ENCODE measurements at places on chromosomes 3 and 15.

GRCh38 chr3:181913254-181913653, 201.5 kb downstream of the SOX2 start:
- DNase-seq = no peak

DNA sequence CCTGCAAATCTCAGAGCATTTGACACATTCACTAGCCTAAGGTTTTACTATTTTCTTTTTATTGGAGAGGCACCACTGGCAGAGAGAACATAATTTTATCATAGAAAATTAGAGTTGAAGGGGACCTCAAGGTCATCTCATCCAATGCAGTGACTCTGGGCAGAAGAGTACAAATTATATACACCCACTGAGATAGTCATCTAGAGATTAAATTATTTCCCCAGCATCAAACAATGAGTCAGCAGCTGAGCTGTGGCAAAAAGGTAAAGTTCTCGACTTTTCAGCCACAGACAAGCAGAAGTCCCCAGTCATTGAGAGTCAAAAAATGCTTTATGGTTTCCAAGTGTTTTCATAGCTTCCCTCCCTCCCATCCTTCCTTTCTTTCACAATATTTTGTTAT, 39.3 kb upstream of the SEMA6D start:
- DNase-seq = no peak

DNA sequence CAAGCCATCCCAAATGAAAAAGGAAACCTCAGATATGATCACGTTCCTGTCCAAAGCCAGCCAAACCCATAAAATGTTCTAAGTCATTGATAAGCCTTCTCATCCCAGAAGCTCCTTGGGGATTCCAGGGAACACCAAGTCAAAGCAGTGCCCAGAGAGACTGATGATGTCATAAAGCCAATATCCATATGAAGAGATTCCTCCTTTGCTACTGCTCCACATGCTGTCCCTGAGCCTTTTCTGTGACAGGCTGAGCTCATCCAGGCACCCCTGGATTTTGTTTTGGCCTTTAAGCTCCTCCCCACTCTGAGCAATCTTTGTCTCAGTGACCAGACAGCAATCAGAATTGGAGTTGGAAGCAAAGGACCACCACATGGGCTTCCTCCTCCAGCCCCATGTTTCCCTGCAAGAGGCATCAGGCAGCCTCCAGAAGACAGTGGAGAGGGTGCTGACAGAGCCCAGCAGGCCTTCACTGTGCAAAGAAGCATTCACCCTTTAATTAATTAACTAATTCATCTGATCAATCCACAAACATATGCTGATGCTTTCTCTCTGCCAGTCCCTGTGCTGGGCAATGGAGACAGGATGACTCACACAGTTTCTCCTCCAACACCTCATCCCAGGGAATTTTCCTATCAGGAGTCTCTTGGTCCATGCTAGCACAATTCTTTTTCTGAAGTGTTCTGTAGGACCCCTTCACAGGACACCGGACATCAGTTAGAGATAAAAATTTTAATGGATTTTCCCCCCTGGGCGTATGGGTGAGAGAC, 25.0 kb downstream of the MEX3B start:
- DNase-seq = no peak

- no peak for DNase-seq
Observed at GRCh38 chr3:134092208-134092701, 62.5 kb upstream of the SLCO2A1 start.

GRCh38 chr15:86634146-86634545, 554.5 kb downstream of the AGBL1 start:
- no peak for DNase-seq

All from right renal cortex interstitium (tissue), 3 donors.